ENCODE measurements at places on chromosomes 5 and 9.

DNA sequence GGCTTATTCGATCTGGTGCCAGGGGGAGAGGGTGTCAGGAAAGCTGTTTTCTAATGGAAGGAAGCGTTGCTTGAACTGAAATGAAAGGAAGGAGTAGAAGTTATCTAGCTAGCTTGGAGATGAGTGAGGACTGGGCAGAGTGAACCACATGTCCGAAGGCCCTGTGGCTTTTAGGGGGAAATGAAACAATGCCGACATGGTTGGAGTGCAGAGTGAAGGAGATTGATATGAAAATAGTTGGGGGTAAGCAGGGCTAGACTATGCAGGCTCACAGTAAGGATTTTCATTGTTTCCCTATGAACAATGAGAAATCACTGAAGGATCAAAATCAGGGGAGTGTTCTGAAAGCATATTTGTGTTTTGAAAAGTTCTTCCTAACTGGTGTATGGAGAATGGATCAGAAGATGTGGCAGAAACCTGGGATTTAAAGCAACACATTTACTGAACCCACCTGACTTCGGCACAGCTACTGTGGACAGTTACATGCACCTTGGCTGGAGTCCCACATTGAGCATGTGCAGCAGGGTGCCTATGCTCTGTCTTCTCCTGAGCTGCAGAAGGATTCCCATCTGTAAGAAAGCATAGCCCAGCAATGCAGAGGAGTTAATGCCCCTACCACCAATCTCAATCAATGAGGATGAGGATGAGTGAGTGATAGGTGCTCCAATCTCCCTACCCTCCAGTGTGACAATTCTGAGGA is 144.4 kb upstream of the TBCA start:
- no peak for DNase-seq

GRCh38 chr5:35754481-35754880 is 102.2 kb upstream of the IL7R start:
- no peak for DNase-seq

DNA sequence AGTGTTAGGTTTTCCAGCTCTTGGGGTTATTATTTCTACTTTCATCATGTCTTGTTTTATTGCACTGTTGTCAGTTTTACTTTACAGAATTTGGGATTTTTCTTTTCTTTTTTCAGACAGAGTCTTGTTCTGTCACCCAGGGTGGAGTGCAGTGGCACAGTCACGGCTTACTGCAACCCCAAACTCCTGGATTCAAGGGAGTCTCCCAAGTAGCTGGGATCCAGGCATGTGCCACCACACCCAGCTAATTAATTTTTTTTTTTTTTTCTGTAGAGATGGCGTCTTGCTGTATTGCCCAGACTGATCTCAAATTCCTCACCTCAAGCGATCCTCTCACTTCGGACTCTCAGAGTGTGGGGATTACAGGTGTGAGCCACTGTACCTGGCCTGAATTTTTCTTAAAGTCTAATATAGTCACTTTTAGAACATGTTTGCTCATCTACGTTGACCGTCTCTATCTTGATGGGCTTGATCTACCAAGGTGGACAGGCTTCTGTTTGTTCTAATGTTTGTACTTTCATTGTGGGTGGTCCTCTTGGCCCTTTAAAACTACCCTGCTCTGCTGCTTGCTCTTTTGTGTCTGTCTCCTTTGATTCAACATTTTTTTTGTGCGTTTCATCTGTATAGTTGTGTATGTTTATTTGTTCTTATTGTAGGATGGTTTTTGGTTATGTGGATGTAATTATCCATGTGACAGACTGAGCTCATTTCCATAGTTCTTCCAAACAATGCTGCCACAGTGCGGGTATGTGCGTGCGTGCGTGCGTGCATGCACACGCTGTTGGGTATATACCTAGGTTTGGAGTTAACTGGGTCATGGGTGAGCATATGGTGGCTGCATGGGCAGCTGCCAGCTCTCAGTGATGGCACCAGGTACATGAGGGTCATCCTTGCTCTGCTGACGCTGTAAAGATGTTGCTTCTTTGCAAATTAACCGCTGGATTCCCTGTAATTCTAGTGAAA is 18.1 kb downstream of the PRRC2B start:
- no peak for DNase-seq

DNA sequence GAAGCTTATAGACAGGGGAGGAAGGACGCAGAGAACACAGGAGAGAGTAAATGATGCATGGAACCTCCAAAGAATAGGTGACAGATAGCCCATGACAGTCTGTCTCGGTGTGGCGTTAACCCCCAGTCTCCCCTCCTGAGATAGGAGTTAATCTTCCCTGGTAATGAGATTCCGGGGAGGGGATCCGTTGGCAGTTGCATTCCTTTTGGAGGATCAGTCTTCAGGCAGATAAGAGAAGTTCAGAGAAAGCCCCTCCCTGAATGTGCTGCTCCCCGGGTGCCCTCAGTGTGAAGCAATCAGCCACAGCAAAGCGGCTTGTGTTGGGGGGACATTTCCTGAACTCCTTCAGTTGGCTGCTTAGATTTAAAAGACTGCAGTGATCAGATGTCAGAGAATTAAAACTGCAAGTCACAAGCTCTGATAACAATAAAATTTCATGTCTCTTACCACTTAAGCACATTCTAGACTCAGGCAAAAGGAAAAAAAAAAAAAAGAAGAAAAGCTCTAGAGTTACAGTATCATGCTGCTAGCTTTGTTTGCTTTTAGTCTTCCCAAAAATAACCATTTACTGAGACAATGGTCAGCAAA is 121.1 kb downstream of the EGFLAM start:
- no peak for DNase-seq

DNA sequence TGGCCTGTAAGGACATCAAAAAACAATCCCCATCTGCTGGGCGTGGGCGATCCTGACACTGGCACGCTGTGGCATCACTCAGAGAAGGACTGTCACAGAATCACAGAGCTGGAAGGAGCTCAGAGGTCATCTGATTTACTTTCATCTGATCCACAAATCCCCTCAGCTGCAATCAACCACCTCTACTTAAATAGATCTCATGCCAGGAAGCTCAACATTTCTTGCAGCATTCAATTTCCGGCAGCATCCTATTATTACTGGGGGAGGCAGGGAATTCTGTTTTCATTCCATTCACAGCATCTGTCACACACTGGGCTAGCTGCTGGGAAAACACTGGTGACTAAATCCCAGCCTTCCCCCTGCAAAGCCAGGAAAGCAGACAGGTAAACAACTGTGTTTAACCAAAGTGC is 38.3 kb downstream of the RETREG1 start:
- DNase-seq, result no peak

GRCh38 chr9:120999317-120999716 is 50.8 kb downstream of the C5 start:
- DNase-seq, result no peak

- DNase-seq, result no peak
Observed at GRCh38 chr9:71778085-71778484, 9.8 kb upstream of the CEMIP2 start.

GRCh38 chr5:116573279-116573701 is 1.3 kb downstream of the SEMA6A start:
- DNase-seq, result no peak

- no peak for DNase-seq
Observed at GRCh38 chr5:16518606-16519005, 53.0 kb upstream of the ZNF622 start.

- no peak for DNase-seq
Observed at GRCh38 chr5:108437425-108437824, 55.5 kb upstream of the FBXL17 start.

DNA sequence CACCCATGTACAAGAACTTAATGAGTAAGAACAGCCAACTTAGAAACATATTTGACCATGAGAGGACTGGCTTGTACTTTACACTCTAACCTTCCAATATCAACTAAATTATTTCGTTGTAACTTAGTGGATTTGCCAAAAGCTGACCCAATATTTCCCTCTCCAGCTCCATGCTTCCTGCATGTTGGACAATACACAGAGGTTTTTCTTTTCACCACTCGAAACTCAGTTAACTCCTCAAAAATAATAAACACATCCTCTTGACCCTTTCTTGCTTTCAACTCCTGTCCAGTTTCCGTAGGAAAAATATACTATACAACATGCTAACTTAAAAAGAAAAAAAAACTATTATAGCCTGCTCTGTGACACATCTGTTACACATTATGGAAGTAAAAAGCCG is 188.9 kb downstream of the MPDZ start:
- no peak for DNase-seq

DNA sequence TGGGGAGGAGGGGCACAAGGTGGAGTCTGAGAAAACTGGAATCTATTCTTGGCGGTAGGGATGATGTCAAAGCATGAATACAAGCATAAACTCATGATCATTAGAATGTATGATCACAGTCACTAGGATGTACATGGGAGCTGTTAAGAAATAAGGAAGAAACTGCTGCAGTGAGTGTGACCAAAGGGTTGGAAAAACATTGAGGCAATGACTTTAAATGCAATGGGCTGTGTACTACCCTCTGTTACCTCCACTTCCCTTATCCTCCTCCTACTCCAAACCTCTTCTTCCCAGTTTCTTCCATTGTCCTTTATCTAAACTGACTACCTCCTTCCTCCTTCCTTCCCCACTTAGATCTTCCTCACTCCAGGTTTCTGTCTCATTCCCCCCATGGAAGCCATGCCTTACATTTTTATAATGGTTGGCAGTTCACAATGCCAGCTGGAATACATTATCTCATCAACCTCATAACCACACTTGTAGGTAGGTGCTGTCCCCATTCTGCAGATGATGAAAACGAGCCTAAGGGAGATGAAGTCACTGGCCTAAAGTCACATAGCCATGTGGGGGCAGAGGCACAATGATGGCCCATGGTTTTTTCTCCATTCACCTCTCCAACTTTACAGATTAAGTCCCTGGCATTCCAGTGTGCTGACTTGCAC is 21.9 kb upstream of the TNFSF15 start:
- no peak for DNase-seq
